A549 (cell line): ENCODE measurements at places on chromosomes 2 and 18. TPM values are rescaled to one million over a fixed set of nuclear protein-coding genes. Genes with fewer than 3 reads are reported as not detected.

- DNase-seq = no peak
These were observed 18.4 kb downstream of the MXD1 start for GRCh38 chr2:69933254-69933828.

The KYNU gene
- polyA plus RNA-seq = 242 to 304 TPM (median 302 TPM) in 3 replicates

DNA sequence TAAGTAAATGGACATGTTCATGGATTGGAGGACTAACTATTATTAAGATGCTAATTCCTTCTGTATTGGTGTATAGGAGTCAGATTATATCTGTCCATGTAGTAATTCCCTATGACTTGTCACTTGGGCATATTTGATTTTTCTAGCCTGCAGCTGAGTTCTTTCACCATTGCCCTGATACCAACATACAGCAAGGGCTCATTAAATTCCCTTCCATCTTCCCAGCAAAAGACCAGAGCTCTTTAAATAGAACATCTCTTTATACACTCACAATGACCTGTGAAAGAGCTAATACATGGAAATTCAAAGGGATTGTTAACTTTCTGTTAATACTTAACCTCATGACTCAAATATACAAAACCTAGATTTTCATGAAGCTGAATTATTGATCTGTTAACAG is 492.3 kb upstream of the VRK2 start:
- DNase-seq = no peak

DNA sequence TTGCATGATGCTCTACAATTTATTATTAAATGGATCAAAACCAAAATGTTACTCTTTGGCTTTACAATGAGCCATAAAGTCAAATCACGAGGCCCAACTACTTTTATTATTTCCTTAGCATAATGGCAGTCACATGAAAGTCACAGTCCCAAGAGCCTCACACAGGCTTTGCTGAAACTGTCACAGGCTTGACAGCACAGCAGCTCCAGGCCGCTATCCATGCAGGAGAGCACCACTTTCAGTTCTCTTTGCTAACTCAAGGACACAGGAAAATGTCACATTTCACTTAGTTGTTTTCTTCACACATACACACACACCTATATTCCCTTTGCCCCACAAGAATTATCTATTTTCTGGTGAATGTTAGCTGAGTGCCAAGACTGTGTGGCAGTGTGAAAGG is 11.1 kb upstream of the MSGN1 start:
- no peak for DNase-seq

The SOX11 gene
- polyA plus RNA-seq = not detected in 3 replicates

DNA sequence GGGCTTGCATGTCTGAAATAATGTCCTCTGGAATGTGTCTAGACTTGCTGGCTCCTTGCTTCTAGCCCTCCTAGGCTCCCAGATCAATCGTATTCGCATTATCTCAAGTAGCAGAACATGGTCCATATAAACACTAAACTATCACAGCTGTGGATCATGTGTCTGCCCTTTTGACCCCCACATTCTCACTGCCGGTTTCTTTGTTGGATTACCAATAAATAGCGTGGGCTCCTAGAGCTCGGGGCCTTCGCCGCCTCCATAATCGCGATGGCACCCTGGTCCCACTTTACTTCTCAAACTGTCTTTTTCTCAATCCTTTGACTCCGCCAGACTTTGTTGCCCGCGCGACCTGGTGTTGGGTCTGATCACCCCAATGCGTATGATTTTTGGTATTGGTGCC is 6.3 kb upstream of the SCYGR8 start:
- no peak for DNase-seq
